Glutamatergic neuron (in vitro differentiated cells): ENCODE measurements at places on chromosomes 7 and 10.

DNA sequence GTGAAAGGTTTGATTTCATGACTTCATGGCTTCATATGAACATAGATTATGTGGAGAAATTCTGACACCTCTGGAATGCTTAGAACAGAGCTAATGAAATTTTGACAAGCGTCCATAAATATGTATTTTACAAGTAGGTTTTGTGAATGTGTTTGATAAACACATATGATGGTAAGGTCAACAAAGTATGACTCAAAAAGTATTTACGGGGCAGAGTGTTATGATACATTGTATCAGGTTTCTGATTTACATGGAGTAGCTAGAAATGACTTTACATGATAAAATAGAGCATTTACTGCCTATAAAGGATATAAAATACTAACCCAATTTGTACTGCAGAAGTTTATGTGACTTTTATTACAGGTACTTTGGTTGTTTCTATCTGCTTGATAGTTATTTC is 206.3 kb downstream of the MDFIC start:
- no peak for DNase-seq

DNA sequence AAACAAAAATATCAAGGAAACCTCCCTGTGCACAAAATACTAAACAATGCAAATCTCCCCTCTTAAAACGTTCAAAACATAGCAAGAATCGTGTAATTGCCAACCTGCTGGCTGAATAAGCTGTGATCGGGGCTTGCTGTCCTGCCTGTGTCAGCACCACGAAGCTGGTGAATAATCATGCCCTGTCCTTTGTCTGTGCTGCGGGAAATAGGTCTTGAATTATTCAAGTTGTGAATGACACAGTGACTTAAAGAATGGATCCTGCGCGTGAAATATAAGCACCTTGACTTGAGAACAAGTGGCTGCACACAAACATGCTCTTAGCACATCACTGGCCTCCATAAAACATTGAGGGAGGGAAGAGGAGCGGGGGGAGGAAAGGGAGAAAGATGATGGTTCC is 130.2 kb downstream of the OAT start:
- DNase-seq, result no peak

- no peak for DNase-seq
These were observed 150.2 kb downstream of the VPS50 start for GRCh38 chr7:93382362-93382761.

GRCh38 chr7:139648391-139648861 is 124.9 kb downstream of the CLEC2L start:
- DNase-seq, result no peak

DNA sequence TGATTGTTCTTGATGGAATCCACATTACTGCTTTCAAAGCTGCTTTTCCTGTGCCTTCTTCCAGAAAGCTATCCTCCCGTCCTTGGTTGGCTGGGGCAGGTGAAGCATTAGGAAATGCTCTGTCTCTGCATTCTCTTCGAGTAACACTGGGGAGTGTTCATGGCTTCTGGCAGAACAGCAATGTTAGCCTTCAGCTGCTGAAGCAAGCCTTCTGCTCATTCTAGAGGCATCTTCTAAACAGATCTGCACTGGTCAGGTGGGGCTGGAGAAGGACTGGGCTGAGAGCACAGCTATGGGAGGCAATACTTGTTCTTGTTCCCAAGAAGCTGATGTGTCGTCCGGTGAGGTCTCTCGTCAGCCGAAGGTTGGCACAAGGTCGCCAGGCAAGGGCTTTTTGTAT is 80.6 kb downstream of the MGMT start:
- no peak for DNase-seq
